ENCODE measurements at places on chromosomes 7 and 10.

GRCh38 chr10:70551971-70552422 is 50.5 kb downstream of the PRF1 start:
- no peak for DNase-seq

DNA sequence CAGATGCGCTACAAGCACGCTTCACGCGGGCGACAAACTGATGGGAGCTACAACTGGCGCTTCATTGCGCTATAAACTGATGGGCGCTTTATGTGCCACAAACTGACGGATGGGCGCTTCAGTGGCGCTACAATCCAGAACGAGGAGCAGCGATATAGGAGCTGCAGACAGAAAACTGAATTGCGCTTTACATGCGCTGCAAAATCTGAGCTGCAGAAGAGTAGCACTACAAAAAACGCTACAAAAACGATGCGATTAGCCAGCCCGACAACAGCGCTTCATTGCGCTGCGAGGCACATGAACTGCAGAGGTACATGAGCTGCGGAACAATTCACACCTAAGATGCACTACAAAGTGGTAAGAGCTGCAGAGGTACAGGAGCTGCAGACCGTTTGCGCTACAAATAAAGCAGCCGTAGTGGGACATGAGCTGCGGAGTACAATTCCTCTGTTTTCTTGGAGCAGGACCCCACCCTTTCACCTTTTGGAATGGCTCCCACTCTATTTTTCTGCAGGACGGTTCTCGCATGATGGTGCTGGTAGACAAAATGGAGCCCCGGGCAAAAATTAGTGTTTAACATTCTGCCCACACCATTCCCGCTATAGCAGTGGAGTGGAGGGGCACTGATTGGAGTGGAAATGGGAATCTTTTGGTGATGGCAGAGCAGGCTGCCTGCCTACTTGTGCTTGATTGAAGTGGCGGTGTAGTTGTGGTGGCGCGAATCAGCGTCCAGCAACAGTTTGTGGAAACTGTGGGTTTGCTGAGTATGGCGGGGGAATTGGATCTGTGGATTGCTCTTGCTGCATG is 1.2 kb upstream of the SGCE start:
- no peak for DNase-seq

DNA sequence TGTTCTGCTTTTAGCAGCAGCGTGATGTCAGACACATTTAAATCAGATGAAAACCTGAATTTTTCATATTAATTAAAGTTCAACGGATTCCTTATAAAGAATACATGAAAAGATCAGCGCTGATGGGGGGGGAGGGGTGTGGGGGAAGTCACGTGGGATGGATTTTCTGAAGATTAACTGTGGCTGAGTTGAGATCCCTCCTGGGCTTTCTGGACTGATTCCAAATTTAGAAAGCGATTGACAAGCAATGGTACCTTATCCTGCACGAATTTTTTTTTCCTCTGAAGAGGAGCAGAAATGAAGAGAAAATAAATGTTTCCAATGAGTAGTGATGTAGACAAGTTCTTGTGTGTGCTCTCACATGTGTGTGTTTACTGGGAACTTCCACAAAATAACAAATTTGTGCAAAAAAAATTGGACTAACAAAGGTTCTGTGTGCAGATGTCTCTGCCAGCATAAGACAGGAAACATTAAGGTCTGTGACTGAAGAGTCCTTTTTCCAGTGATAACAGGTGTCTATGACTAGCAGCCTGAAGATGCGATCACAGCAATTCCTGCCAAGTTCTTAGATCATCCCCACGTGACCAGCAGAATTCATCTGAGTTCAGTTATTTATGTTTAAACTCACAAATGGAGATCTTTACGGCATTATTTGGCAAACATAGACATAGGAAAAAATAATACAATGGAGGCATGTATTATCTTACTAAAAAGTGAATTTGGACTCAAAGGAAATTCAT is 585.2 kb upstream of the CELF2 start:
- DNase-seq = no peak

DNA sequence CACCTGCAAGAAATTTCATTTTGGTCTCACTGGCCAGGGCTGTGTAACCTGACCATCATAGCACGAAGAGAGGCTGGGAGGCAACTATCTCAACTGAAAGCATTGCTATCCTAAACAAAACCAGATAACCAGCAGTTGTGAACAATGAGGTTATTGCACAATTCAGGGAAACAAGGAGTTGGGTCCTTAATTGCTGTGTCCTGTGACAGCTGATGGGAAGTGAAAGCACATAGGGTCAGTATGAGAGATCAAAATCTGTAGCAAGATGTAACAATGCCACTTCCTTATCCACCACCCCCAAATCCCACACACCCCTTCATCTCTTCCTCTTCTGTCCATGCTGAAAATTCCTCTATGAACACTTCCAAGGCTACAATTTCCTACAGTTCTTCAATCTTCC is 80.2 kb downstream of the HTR7 start:
- DNase-seq = no peak

DNA sequence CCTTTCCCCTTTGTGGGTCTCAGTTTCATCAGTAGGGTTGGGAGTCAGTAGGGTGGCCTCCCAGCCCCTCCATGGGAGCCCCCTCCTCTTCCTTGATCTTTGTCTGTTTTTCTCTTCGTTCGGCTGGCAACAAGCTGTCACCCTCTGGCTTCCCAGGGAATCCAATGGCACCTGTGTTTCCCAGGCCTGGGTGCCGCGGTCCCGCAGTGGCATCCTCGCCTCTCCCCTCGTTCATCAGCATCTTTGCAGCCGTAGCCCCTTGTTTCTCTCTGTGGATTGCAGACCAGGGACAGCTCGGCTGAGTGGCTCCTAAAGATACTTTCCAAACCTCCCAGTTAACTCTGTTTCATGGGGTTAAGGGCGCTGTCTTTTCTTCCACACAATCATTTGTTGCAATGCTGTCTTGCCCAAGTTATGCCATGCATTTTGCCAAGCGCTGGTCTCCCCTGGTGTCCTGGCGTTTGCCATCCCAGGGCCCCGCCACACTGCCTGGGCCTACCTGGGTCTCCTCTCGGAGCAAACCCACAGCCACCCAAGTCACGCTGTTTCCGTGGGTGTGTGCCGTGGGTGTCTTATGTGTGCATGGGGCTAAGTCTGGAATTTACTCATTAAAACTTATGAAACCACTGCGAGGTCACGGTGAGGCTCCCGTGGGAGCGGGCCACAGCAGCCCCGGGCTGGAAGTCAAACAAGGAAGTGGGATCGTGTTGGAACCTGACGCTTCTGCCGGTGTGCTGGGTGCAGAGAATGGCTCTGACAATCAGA is 189.4 kb upstream of the SHH start:
- no peak for DNase-seq

DNA sequence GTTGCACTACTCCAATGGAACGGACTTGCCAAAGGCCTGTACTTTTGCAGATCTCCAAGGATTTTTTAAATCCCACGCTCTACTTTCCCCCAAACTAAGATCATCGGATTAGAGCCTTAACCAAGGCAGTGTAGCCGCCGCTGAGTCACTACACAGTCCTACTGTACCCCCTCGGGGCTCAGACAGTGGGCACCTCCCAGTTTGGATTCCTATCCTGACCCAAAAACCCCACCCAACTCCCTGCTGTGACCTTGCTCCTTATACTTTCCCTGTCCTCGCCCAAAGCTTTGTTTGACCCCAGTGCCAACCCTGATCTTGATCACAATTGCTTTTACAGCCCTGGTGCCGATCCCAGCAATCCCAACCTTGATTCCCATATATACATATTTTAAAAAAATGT is 17.5 kb upstream of the PLAU start:
- no peak for DNase-seq

DNA sequence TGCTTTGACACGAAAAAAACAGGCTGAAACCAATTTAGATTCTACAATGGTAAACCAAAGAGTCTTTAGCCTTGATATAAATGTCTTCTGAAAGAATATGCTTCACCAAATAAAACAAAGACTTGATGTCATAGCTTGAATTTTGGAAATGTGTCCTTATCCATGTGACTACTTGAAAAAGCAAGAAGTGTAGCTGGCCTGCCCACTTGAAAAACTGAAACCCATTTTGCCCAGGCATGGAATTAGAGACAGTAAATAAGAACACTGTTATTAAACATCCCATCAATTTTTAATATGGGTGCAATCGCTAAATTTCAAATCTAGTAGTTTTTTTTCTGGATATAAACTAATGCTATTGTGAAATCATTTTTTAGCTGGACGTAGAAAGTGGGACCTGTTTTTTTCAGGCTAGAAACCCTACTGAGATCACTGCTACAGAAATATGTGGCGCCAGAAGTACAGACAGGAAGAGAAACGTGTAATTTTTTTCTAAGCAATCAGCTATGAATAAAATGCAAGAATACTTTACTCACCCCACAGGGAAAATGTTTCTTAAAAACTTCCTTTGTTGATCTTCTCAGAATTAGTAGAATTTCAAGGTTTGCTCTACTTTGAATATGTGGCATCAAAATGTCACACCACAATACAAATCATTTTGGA is 56.7 kb downstream of the PIP4K2A start:
- DNase-seq = no peak

GRCh38 chr10:88647061-88647615 is 17.1 kb upstream of the LIPF start:
- no peak for DNase-seq

- no peak for DNase-seq
Observed at GRCh38 chr10:92897916-92898315, 49.6 kb downstream of the EXOC6 start.

- DNase-seq = no peak
Observed at GRCh38 chr7:138006106-138006505, 4.2 kb upstream of the CREB3L2 start.

DNA sequence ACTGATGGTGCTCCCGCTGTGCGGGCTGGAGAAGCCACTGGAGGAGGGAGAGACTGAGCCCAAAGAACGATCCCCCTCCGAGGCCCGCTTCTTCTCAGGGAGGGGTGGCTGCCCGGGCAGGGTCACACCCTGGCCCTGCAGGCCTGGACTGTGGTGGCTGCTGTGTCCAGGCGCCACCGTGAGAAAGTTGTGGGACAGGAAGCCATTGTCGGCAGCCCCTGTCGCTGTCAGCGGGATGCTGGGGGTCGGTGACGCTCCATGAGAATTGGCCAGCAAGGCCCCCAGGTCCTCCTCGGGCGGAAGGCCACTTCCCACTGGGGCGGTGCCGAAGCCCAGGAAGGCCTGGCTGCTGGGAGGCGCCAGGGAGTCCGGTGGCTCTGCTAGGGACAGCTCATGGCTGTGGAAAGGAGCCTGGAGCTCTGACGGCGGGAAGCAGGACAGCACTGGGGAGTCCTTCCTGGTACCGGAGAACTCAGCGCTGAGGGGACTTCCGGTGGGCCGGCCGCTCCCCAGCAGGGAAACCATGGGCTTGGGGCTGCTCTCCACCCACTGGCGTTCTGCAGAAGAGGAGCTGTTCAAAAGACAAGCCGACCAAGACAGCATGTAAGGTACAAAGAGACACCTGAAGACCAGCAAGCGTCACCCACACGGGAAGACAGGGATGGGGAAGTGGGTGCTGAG is 278.8 kb downstream of the TNS3 start:
- no peak for DNase-seq

DNA sequence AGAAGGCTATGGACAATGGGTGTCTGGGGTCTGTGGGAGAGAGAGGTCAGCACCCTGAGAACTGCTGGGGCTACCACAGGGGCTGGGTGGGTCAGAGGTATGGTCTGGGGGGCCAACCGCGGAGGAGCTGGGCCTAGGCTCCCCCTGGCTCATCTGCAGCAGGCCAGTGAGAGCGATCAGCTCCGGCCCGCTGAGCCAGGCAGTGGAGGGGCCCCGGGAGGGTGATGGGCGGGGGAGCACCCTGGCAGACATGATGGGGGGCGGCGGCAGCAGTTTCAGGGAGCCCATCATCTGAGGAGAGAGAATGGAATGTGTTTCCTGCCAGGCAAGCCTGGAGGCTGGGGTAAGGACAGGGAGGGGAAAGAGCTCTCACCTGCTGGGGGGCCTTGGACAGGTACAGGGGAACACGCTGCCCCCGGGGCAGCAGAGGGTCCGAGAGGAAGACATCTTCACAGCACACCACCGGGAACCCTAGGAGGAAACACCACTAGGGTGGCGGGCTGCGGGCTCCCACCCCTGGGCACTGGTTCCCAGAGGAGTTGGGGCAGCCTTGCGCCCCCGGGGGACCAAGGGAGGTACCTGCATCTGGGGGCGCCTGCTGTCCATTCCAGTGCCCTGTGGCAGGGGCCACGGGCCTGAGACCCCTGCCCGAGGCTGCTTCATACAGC is 1.3 kb downstream of the SAP25 start:
- no peak for DNase-seq

- no peak for DNase-seq
Observed at GRCh38 chr10:49567810-49568209, 28.9 kb upstream of the ERCC6 start.
